ENCODE measurements at places on chromosomes 3 and 15. TPM values are rescaled to one million over a fixed set of nuclear protein-coding genes. Genes with fewer than 3 reads are reported as not detected.

The IGF2BP2 gene
- 0.69 TPM for total RNA-seq

The SLC22A14 gene
- total RNA-seq: 0.16 TPM

The ENTPD3 gene
- not detected for total RNA-seq

The ZBED2 gene
- 4.6 TPM for total RNA-seq

DNA sequence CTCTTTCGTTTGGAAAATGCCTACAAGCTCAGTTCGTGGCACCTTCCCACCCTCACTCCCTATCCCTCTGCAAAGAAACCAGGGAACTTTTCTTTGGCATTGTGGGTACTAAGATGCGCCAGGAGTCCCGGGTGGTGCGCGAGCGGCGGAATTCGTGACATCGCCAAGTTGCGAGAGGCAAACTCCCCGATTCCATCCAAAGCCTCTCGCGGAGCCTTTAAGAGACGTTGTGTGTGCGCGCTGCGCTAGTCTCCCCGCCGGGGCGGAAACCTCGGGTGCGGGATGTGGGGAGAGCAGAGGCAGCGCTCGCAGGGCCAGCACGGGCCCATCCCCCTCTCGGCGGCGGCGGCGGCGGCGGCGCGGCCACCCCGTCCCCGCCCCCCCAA is 443 bp upstream of the NR2F2 start:
- peaks cover 64% of the 10 kb centered on the region for H3K27me3 ChIP-seq
- peak overlapping the region; percentile 28 for H3K4me3 ChIP-seq
- no peak for DNase-seq
- no peaks in the 10 kb centered on the region for H3K36me3 ChIP-seq
- H3K4me1 ChIP-seq: peaks cover 25% of the 10 kb centered on the region

DNA sequence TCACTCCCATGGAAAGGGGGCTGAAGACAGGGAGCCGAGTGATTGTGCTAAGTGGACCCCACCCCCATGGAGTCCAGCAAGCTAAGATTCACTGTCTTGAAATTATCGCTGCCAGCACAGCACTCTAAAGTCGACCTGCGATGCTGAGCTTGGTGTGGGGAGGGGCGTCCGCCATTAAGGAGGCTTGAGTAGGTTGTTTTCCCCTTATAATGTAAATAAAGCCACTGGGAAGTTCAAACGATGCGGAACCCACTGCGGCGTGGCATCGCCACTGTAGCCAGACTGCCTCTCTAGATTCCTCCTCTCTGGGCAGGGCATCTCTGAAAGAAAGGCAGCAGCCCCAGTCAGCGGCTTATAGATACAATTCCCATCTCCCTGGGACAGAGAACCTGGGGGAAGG is 10.9 kb upstream of the SRGAP3 start:
- H3K4me3 ChIP-seq: no peak overlapping the region
- no peak overlapping the region for H3K27ac ChIP-seq
- no peak for DNase-seq
- no peaks in the 10 kb centered on the region for H3K4me1 ChIP-seq
- peaks cover 17% of the 10 kb centered on the region for H3K27me3 ChIP-seq

The TPRG1 gene
- total RNA-seq: not detected
